ENCODE measurements at places on chromosomes 7 and 10. TPM values are rescaled to one million over a fixed set of nuclear protein-coding genes. Genes with fewer than 3 reads are reported as not detected.

DNA sequence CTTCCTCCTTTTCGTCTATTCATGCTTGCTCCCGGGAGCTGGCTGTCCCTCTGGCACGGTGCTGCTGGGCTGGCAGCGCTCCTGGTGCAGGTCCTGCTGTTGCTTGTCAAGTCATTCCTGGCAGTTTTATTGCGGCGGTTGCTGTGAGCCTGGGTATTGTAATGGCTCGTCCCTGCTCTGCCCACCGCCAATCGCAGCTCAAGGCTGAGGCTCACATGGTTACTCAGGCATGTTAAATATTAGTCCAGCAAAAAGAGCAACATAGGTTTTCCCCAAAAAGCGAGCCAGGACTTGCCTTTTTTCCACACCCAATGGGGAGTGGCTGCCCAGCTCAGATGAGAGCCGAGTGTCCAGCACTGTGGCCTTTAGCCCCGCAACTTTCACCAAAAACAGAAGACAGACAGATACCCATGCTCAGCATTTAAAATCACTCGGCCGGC, 492.9 kb upstream of the FOXK1 start:
- DNase-seq: peak; percentile 86

GRCh38 chr10:11313463-11313862, 295.8 kb downstream of the CELF2 start:
- DNase-seq: no peak

DNA sequence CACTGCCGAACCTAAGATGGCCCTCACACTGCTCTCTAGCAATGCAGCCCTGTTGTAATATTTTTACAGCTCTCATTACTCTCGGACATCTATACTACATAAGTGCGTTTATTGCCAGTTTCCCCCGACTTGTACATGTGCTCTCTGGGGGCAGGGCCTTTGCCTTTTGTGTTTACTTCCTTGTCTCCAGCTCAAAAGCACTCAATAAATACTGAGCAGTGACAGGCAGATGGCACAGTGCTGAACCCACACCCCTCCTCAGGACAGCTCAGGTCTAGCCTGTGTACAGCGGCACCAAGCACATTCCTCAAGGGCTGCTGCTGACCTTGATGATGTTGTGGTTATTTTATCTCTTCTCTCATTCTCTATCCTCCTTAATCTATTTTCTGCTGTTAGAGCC, 68.0 kb upstream of the ELMO1 start:
- no peak for DNase-seq

DNA sequence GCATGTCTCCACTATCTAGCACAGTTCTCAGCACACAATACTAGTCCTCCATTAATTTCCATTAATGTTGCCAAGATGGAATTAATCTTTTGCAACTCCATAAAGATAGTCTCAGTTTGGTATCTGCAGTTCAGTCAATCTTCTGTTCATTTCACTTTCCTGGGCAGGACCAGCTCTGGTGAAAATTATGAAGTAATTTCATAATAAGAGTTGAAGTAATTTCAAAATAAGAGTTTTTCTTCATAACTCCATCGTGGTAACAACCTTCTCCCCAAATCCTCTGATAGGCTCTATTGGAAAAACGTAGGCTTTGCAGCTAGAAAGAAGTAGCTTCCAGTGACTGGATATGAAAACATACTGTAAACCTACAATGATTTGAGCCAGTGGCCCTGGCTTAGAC, 618.2 kb downstream of the TYW1 start:
- no peak for DNase-seq

GRCh38 chr7:20745702-20746101, 41.0 kb downstream of the SP8 start:
- DNase-seq: no peak

- no peak for DNase-seq
These were observed 54.9 kb downstream of the IKZF1 start for GRCh38 chr7:50359258-50359994.

Gene MEST
- total RNA-seq: 6.1 TPM

- no peak for DNase-seq
These were observed 48.9 kb upstream of the HELLS start for GRCh38 chr10:94496646-94497045.

DNA sequence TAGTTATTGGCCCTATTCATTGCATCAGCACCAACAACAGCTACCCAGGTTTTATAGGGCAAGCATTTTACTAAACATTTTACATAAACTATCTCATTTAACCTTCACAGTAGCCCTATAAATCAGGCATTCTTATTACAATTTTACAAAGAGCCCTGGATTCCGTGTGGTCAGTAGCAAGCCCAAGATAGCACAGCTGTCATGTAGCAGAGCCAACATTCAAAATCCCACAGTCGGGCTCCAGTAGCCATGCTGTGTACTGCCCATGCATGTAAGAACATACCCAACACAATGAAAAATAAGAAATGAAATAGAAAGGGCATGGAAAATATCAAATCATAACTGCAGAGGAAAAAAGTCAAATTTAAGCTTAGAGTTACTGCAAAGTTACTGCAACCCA, 102.3 kb downstream of the NPSR1 start:
- DNase-seq: no peak

Gene SMKR1
- not detected for total RNA-seq

- DNase-seq: no peak
These were observed 17.3 kb downstream of the CCDC3 start for GRCh38 chr10:12984165-12984747.

GRCh38 chr10:93223336-93223735, 149.6 kb downstream of the CYP26A1 start:
- no peak for DNase-seq

- DNase-seq: no peak
These were observed 169.9 kb upstream of the ASAH2 start for GRCh38 chr10:50421026-50421719.

DNA sequence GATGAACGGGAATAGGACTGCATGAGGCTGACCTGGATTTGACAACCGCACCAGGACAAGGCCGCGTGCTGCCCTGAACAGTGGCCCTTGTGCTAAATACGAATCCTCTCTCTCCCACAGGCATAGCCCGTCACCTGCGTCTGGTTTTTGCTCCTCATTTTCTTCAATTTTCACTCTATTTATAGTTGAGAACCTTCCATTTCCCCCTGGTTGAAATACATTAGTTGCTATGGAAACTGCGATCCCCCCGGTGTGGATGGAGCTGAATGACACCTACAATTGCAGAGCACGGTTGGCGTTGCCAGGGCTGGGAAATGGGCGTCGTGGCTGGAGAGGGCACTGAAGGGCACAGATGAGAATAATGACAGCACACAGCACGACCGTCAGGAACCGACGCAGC, 158.6 kb upstream of the PITRM1 start:
- no peak for DNase-seq

Gene FKBP6
- not detected for total RNA-seq

Gene PARP12
- 12.5 TPM for total RNA-seq

Gene NPSR1
- total RNA-seq: not detected

- DNase-seq: no peak
These were observed 62.8 kb upstream of the KDM7A start for GRCh38 chr7:140239653-140239935.

Gene DDC
- not detected for total RNA-seq

GRCh38 chr7:158289231-158289630, 298.4 kb downstream of the PTPRN2 start:
- DNase-seq: no peak

Gene RBP4
- total RNA-seq: 2.1 TPM

Gene TMEM139
- total RNA-seq: 6.9 TPM

- no peak for DNase-seq
These were observed 2.0 kb upstream of the HMX3 start for GRCh38 chr10:123133541-123134342.

- DNase-seq: peak; percentile 92
These were observed at the start of gene LDB3 for GRCh38 chr10:86668297-86669165. Gene LDB3, plus strand, starts transcription at chr10:86668511. Its CDS starts 181 bp downstream, at chr10:86668692.

GRCh38 chr10:106551501-106552062, 612.9 kb downstream of the SORCS1 start:
- DNase-seq: no peak

Gene TFPI2
- 1.9 TPM for total RNA-seq

DNA sequence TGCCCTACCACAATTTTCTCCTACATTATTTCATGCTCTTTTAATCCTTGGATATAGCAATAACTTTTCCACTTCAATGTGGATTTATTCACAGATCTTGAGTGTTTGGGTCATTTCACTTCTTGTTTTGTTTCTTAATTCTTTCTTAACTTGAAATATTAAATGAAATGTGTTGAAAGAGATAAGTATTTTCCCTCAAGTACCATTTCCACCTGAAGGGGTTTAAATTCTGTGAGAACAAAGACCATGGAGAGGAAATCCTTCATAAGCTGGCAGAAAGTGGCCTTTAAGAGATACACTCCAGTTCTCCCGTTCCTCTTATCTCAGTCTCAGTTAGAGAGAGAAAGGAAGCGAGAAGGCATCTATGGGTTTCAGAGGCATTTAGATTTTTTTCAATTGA, 14.1 kb upstream of the DLD start:
- no peak for DNase-seq

DNA sequence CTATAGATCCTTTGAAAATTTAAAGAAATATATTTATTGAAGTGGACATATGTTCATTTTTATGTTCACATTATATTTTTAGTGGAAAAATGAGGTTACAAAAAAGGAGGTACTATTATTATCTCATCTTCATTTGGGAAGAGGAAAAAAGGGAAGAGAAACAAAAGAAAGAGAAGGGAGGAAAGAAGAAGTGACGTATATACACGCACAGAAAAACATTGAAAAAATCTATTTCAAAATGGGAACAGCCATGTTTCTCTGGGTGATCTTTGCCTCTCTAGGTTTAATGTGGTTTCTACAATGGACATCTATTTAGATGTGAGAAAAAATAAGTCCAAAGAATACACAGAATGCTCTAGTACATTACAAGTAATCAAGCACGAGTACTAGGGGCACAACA, 14.8 kb downstream of the ANK3 start:
- no peak for DNase-seq

- DNase-seq: no peak
These were observed 185.4 kb downstream of the KMT2E start for GRCh38 chr7:105199386-105199785.

Gene TAS2R4
- 0.54 TPM for total RNA-seq

Gene CALY
- total RNA-seq: not detected

DNA sequence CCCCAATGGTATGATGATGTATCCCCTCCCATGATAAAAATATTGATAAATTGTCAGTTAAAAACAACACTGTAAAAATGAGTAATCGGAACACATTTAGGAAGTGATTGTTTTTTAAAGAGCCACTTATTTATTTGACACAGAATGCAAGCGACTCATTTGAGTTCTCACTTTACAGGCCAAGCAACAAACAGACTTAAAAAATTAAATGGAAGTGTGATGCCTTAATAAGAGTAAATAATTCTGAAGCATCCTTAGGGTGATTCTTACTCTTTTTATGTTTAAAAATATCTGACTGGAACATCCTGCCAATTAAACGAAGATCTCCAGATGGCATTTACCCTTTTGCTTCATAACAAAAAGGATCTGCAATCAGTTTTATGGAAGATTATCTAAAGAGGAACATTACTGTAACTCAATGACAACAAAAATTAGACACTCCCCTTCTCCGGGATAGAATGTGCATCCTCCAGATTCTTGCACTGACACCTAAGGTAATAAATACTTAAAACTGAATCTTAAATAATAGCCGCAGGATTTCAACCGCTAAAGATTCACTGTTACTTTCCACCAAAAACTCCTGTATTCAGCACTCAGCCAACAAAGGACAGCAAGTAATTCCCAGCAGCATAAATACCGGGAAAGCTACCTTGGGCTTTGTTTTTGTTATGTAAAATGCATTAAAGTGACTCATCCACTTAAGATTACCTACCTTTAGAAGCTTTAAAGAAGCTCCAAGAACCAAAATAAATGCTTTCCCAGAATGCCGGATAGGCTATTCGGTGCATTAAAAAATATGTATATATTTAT, 1.7 kb downstream of the CACNA2D1 start:
- DNase-seq: no peak

Gene TNS3
- 29.0 TPM for total RNA-seq

Gene WASHC2A
- 28.4 TPM for total RNA-seq

Gene FAM25G
- total RNA-seq: not detected

Gene SNX10
- 1.3 TPM for total RNA-seq

Gene DHTKD1
- total RNA-seq: 25.0 TPM

- no peak for DNase-seq
These were observed 116.9 kb upstream of the CHST15 start for GRCh38 chr10:124210263-124210662.

Gene TNPO3
- 27.7 TPM for total RNA-seq

Gene HPS1
- total RNA-seq: 34.8 TPM

DNA sequence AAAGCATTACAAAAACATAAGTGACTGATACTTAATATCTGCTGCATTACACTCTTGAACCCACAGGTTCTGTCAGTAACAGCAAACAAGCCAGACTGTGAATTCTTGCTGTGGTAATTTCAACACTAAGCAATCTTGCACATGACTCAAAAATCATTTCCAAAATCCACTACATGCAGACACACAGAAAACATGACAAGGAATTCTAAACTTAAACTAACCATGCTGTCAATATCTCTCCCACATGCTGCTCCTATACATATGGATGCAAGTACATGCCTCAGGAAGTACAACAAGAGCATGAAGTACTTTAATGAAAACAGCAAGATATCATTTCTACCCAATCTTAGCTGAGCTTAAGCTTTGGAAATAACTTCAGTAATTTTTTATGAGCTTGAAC, 890.2 kb upstream of the KCND2 start:
- no peak for DNase-seq

- no peak for DNase-seq
These were observed 114.6 kb downstream of the DNAJC1 start for GRCh38 chr10:21888959-21889358.

Gene SORCS3
- total RNA-seq: not detected

Gene GNAT3
- total RNA-seq: not detected

Measured in cardiac septum (tissue), 1 donor.